ENCODE measurements at places on chromosomes 11 and 22.

DNA sequence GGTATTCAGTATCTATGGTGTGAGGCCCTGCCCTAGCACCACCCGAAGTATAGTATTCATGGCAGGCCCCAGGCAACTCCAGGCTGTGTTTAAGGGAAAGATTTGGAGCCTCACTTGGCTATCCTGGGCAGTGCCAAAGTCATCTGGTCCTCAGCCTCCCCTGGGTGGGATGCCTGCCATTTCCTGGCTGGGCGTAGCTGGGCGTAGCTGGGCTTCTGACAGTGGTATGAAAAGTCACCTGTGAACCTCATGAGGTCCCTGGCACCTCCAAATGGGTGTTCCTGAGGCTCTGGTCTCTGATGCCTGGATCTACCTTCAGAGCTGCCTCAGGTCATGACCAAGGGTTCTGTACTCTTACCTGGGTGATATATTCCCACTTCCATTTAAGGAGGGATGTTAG, 113.0 kb upstream of the PARVA start:
- DNase-seq, result no peak

DNA sequence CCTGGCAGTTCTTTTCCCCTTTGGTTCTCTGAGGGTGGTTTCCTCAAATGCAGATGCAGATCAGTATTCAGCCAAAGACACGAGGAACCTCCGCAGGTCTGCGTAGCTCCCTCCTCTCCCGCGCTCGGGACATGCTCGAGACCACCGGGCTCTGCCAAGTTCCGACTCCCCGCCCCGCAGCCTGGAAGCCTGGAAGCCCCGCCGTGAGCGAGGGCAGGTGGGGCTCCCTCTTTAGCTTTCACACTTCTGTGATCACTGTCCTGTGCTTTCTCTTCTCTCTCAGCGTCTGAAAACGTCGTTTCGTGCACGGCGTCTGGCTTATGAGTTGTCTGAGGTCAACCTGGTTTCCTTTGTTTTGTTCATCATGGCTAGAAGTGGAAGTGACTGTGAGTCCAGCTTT, 26.6 kb downstream of the ZBED4 start:
- DNase-seq, result no peak

DNA sequence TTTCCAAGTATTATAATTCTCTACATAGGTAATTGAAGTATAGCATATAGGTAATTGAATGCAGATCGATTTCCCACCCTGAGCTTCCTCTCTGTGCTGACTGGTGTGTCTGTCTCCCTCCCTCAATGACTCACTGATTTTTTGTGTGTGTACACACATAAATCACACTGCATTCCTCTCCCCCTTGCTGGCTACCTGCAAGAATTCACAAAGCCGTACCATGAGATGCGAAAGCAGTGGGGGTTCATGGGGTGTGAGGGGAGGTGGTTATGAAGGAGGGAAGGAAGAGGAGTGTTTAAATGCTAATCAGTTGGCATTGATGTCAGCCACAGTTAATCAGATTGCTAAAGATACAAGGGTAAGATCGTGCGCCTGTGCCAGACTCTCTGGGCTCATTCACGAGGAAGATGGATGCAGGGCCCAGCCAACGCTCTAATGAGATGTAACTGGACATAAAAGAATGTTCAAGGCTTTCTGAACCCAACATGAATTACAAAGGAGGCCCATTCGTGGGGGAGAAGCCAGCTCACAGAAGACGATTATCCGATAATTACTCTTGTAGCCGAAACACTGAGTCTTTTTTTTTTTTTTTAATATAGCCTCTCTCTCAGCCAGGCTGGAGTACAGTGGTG, 107.4 kb downstream of the SEZ6L start:
- DNase-seq, result no peak

DNA sequence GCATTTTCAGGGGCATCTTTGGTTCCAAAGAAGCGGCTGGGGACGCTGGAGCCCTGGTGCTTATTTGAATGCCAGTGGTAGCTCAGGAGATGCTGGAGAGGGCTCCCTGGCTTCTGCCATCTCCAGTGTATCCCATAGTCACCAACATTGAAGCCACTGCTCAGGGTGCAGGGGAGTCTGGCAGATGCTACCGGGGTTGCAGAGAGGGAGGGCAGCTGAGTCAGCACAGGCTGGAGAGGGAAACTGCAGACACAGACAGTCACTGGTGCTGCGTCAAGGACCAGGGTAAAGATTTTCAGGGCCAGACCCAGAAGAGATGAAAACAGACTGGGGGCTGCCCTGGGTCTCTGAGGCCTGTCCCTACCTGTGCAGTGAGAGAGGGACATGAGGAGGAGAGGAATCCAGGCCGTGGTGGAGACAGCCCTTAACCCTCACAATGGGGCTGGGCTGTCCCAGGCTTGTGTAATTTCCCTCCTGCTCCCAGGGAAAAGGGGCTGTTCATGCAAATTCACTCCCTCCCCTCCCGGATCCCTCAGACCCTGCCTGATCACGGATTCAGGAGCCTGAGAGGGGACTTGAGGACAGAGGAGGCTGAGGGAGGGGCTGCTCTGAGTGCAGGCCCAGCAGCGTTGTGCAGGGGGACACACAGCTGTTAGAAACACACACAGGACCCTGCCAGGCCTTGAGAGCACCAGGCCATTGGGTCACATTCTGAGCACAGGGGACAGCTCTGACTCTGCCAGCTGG, 126.9 kb upstream of the GRK3 start:
- DNase-seq, result no peak

- peak; percentile 60 for DNase-seq
These were observed 27.4 kb downstream of the RCN1 start for GRCh38 chr11:32118025-32118974.
